Ascending aorta (tissue), 2 donors: ENCODE measurements at places on chromosomes 1 and 21. TPM values are rescaled to one million over a fixed set of nuclear protein-coding genes. Genes with fewer than 3 reads are reported as not detected.

- no peak overlapping the region for H3K4me3 ChIP-seq
- H3K4me1 ChIP-seq: no peaks in the 10 kb centered on the region
- no peak overlapping the region for H3K27ac ChIP-seq
- H3K36me3 ChIP-seq: no peaks in the 10 kb centered on the region
- no peak for DNase-seq
Observed at GRCh38 chr21:39319814-39320332, 6.4 kb upstream of the BRWD1 start.

DNA sequence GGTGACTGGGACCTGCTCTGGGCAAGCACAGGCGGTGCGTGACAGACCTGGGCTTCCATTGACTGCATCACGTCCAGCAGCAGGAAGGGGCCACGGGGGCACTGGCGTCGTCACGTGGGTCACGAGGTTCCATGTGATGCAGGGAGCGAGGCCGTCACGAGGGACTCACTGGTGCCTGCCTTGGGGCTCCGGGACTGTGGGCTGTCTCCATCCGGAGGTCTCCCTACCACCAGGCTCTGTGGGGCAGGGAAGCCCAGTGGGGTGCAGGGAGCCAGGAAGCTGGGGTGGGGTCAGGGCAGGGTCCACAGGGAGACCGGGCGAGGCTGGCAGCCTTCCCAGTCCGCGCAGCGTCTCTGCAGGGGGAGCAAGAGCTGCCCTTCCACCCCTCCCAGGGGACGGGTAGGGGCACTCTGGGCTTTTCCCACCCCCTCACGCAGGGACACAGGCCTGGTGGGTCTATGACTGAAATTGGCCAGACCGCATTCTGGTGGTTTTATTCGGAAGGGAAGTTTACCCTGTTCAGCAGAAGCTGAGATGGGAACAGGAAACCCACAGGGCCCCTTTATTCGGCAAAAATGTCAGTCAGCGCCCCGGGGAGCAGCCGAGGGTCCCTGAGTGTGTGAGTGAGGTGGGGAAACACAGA, 416 bp upstream of the TNFRSF14 start:
- H3K27ac ChIP-seq: peak overlapping the region; percentile 69
- peaks cover 16% of the 10 kb centered on the region for H3K4me1 ChIP-seq
- H3K4me3 ChIP-seq: peak overlapping the region; percentile 72
- H3K36me3 ChIP-seq: peaks cover 4% of the 10 kb centered on the region
- no peaks in the 10 kb centered on the region for H3K27me3 ChIP-seq

C4BPA gene
- total RNA-seq: not detected

LRRN2 gene
- total RNA-seq: 6.5 TPM

GRCh38 chr1:226355669-226356551, 46.9 kb upstream of the LIN9 start:
- H3K4me3 ChIP-seq: no peak overlapping the region
- H3K27ac ChIP-seq: peak overlapping the region; percentile 42
- H3K4me1 ChIP-seq: no peaks in the 10 kb centered on the region
- H3K36me3 ChIP-seq: peaks cover 27% of the 10 kb centered on the region

COL8A2 gene
- total RNA-seq: 41.7 TPM

GRCh38 chr1:66929146-66929688, 4.4 kb downstream of the MIER1 start:
- H3K27me3 ChIP-seq: no peaks in the 10 kb centered on the region
- no peak for DNase-seq
- H3K36me3 ChIP-seq: no peaks in the 10 kb centered on the region
- H3K4me1 ChIP-seq: peaks cover 29% of the 10 kb centered on the region
- peak overlapping the region; percentile 100 for H3K27ac ChIP-seq

KRTAP19-1 gene
- not detected for total RNA-seq
